ENCODE measurements at places on chromosomes 2 and 18.

DNA sequence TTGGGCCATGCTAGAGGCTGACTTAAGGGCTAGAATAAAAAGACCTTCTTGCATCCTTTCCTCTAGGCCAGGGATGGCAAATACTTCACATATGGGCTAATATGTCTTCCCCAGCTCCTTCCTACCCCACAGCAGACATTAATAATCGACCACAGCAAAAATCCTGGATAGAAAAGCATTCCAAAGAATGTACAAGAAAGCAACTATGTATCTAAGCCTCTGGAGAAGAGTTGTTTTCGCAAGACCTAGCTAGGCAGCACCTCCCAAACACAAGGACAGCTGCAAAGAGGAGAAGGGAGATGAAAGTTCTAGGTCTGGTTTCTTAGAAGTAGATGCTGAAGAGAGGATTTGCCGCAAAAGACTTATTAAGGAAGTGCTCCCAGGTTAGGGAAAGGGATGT, 372.6 kb downstream of the SLC4A3 start:
- no peak for DNase-seq

- DNase-seq = no peak
These were observed 40.6 kb downstream of the PDCL3 start for GRCh38 chr2:100603414-100603813.

GRCh38 chr2:226355600-226355999, 444.0 kb downstream of the IRS1 start:
- DNase-seq = no peak

DNA sequence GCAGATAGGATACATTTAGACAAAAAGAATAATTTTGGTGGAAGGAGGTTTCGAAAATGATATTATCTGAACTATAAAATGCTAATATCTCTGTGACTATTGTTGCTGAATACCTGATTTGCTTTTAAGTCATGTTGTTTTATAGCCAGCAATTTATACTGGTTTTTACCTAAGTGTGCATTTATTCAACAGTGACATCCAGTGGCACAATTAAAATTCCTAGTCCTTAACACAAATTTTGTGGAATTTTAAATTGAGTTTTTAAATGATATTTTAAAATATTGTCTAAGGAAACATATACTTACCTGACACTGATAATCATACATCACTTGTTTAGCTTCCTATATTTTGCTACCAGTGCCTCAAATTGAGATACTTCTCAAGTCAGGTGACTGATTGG, 144.8 kb downstream of the ARHGAP28 start:
- no peak for DNase-seq

GRCh38 chr2:223837287-223838061, at the start of gene AP1S3:
Gene AP1S3, minus strand, starts transcription at chr2:223837582. Its CDS starts 132 bp downstream, at chr2:223837450.
- DNase-seq = peak; percentile 83

GRCh38 chr18:9835113-9835755, 50.5 kb upstream of the TXNDC2 start:
- DNase-seq = peak; percentile 16

GRCh38 chr2:114609801-114610200, 167.4 kb downstream of the DPP10 start:
- peak; percentile 51 for DNase-seq

DNA sequence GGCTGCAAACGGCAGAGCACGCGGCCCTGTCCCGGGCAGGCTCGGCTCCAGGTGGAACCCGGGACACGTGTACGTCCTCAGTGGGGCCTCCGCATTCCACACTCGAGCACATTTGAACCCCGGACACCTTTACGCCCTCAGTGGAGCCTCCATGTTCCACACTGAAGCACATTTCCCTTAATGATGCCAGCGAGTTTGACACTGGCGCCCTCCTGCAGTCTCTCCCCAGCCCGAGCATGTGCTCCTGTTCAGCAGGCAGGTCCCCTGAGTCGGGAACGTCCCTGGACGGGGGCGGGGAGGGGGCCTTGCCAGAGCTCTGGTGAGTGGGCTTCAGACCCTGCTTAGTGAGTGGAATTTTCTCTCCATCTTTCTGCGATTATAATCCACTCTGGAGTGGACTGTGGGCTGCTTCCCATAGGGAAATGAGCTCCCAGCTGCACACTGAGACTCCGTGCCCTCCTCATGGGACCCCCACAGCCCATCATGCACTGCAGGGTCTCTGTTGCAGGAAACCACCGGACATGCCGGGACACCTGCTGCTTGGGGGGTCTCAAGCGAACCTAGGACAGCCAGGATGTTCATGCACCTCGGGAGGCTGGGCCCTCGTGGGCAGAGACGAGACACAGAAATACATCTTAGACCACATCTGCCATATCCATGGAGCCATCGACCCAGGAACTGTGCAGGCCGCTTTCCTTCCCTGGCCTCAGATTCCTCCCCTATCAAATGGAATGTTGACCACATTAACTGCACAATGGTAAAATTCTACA, 70.3 kb upstream of the SNTG2 start:
- DNase-seq = no peak

GRCh38 chr2:157853211-157853610, 22.9 kb downstream of the ACVR1 start:
- no peak for DNase-seq

DNA sequence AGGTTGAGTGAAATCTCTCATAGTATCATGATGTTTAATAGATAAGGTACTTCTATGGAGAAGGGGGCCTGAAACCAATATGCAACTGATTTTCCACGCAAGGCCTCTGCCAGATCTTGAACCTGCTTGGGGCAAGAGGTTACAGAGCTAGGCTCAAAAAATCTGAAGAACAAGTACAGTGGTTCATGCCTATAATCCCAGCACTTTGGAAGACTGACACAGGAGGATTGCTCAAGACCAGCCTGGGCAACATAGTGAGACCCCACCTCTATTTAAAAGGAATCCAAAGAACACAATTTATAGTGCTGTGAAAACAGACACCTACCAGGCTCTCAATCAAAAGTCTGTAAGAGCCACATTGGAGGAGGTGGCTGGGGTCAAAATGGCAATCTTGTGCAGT, 28.6 kb downstream of the HADHA start:
- DNase-seq = no peak

DNA sequence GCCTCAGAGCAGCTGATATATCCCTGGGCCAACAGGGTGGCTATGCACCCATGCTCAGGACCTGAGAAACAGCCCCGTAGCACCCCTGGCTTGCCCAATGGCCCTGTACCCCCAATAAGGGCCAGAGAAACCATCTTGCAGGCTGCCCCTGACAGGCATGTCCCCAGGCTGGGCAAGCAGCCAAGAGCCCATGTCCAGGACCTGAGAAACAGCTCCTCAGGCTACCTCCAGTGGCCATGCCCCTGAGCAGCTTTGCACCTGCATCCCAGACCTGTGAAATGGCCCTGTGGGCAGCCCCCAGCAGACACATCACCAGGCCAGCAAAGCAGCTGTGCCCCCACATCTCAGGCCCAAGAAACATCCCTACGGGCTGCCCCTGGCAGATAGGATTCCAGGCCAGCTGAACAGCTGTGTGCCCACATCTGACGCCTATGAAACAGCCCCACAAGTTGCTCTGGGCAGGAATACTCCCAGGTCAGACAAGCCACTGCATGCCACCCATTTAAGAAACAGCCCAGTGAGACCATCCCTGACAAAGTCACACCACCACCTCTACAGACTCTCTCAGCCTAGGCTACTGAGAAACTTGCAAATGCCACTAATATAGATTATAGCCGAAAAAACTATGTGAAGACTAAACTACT, 84.1 kb downstream of the TMEM237 start:
- no peak for DNase-seq

- peak; percentile 89 for DNase-seq
These were observed at the start of gene MREG for GRCh38 chr2:216013080-216013909. Gene MREG, minus strand, starts transcription at chr2:216013551. Its CDS starts 224 bp downstream, at chr2:216013327.

- no peak for DNase-seq
These were observed 515.9 kb downstream of the EIPR1 start for GRCh38 chr2:2861666-2862240.

GRCh38 chr2:155391613-155392130, 693.2 kb downstream of the KCNJ3 start:
- DNase-seq = no peak

GRCh38 chr2:9941196-9941995, 10.1 kb upstream of the GRHL1 start:
- DNase-seq = no peak

- peak; percentile 26 for DNase-seq
These were observed 2.7 kb downstream of the STARD7 start for GRCh38 chr2:96205888-96206287.

GRCh38 chr2:217218269-217219163, 358.7 kb upstream of the TNP1 start:
- no peak for DNase-seq

- DNase-seq = no peak
These were observed 7.2 kb upstream of the NEU4 start for GRCh38 chr2:241801611-241802420.

GRCh38 chr2:190094316-190094871, 31.9 kb upstream of the MSTN start:
- no peak for DNase-seq

DNA sequence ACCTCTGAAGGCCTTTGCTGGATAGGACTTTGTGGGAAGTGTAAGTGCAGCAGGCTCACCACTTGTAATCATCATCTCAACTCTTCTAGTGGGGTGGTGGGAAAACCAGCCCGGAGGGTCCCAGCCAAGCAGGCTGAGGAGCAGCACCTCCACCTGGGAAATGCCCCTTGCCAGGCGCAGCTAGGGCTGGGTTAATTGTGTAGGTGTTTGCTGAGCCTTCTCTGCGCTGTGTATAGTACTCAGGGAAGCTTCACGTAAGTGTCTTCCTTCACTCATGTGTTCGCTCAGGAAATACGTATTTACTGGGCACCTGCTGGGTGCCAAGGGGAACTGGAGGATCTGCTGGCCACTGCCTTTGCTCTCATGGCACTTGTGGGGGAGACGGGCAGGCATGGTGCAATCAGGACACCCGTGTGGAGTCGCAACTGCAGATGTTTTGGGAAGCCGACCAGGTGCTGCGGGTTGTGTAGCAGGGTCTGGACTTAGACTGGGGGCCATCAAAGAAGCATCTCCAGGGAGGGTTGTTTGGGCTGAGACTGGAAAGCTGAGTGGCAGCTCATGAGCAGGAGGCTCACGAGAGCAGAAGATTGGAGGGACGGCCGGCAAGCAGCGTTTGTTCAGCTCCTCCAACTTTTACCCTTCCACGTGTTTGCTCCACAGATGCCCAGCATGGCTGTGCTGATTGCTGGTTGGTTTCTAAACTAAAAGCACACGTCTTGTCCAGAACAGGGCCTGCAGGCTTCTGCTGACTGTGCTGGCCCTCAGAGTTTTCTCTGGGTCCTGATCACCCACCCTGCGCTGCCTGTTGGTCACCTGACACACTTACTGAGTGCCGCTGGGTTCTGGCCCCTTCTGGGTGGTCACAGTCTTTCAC, 164.6 kb downstream of the LDLRAD4 start:
- no peak for DNase-seq

- DNase-seq = no peak
These were observed 420.9 kb upstream of the KCNH7 start for GRCh38 chr2:163259489-163259888.

DNA sequence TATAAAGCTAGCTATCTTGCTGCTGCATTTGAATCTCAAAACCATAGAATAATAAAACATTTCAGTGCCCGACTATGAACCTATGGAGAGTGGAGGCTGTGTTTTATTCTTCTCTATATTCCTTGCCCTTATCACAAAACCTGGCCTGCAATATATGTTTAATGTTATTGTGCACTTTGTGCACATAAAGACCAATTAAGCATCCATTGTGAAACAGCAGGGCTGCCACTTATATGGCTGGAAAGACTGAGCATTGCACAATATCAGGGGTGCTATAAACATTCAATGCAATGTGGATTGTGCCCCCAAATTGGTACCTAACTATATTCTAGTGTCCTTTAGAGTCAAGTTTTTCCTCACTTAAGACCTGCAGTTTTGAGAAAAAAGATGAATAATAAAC, 83.2 kb downstream of the RDH14 start:
- DNase-seq = no peak

- peak; percentile 70 for DNase-seq
These were observed 64.1 kb downstream of the CHRNA1 start for GRCh38 chr2:174699993-174700766.

DNA sequence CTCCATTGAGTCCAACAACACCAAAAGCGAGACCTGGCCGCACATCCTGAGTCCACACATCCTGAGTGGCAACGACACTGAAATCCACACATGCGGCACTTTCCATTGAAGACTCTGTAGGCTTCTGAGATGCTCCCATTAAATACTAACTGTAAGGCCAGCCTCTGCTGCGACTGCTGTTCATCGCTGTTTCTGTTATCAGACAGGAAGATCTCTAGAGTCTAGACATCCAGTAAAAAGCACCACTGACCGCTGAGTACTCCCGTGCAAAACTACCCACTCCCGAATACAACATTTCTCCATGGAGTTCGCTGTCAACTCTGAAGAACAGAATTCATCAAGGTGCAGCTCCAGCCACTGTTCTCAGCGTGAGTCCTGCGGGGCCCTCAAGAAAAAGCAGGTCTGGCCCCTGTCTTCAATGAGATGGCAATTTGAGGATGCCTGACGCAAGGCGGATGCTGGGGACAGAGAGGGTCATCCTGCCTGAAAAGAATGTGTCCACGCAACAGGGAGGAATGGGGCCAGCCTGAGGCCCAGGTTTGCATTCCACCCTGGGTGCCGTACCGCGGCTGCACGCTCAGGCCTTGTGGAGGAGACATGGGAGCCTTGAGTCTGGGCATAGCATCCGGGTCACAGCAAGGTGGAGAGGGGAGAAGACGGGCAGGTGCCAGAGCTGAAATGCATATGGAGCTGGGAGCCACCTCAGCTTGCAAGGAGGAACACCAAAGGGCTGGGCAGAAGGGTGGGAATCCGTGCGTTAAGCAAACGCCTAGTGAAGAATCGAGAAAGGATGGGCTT, 61.9 kb downstream of the ZNF516 start:
- DNase-seq = no peak

DNA sequence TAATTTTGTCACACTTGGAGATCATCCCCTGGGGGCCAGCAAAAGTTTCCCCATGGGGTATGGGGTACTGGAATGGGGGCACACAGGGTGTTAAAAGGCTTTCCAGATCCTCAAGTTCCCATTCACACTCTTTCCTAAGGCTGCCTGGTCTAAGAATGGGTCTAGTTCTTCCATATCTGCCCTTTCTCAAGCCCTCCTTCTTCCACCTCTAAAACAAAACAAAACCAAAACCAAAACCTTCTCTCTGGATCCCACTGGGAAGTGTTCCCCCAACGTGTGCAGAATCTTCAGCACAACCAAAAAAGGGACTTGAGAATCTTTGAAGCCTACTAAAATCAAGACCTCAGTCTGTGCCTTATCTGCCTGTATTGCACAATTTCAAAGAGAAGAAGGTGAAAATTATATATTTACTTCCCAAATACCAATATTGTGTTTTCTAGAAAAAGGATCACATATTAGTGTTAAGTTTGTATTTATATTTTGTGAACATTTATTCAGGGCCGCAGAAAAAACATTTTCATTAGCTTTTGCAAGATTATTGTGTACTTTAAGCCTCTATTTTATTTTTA, 207.2 kb upstream of the TCF4 start:
- DNase-seq = no peak

- DNase-seq = no peak
These were observed 207.7 kb upstream of the CRIM1 start for GRCh38 chr2:36147670-36148390.

GRCh38 chr18:3593381-3593903, 143.5 kb downstream of the TGIF1 start:
- peak; percentile 67 for DNase-seq
